ENCODE measurements at places on chromosomes 13 and 19. TPM values are rescaled to one million over a fixed set of nuclear protein-coding genes. Genes with fewer than 3 reads are reported as not detected.

- DNase-seq: peak; percentile 74
Measured at GRCh38 chr13:43786766-43787517, at the start of gene ENOX1. TSS of gene ENOX1 (minus strand) at chr13:43786972.

GRCh38 chr13:54593504-54593903 is 1564.9 kb downstream of the OLFM4 start:
- no peak for DNase-seq

DNA sequence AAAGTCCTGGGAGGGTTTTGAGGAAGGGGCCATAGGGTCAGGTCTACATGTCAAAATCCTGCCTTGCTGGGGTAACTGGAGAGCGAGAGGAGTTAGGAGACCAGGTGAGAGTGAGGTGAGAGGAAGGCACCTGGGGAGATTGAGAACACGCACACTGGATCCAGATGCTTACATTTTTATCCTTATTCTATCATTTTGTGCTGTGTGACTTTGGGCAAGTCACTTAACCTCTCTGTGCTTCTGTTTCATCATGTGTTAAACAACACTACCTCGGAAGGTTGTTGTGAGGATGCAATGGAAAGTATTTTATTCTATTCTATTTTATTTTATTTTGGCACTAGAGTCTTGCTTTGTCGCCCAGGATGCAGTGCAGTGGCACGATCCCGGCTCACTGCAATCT is 3.5 kb downstream of the C19orf81 start:
- no peak for DNase-seq

Gene B3GNT3
- not detected for total RNA-seq

DNA sequence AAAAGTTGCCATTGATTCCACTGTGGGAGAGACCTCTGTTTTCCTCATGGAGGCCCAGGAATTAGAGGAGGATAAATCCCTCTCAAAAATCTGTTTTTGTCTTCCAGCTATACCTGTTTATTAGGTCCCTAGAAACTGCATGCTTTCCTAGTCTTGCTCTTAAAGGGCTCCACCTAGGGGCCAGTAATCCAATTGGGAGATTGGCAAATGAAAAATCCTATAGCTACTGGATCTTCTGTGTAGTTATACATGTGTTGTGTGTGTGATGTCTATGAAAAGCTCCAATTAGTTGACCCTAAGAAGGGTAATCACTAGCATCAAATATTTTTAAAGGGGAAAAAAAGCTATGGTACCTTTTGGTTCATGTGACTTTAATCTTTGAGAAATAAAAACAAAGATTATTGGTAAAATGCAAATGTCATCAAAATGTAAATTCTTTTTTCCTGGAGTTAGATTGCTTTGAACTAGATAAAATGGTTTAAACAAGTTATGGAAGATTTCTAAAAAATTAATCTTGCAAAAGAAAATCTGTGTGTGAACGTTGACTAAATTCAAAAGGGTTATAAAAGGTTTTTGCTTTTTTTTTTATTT is 63.4 kb upstream of the C1QTNF9B start:
- DNase-seq: peak; percentile 60

- peak; percentile 66 for DNase-seq
Measured at GRCh38 chr13:23673867-23674605, 103.8 kb downstream of the TNFRSF19 start.

Gene DACH1
- total RNA-seq: not detected

- no peak for DNase-seq
Measured at GRCh38 chr13:28559636-28560259, 64.8 kb upstream of the FLT1 start.

DNA sequence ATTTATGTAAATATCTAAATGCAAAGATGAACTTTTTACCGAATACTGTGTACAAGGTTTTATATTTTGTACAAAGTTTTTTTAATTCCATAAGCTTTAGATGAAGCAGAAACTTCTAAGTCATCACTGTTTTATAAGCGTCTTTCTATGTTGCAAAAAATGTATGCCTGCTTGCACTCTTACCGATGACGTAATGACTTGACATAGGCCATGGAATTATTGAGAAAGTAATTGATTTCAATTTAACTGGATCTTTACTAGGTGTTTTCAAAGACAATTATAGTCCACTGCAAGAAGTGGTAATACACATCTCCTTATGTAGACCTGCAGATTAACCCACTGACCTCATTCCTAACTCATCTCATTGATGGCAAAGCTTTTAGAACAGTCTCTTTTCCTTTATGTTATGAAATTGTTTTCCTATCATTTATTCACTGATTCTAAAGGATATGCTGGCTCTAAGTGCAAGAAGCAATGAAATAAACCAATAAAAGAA is 10.4 kb downstream of the DACH1 start:
- no peak for DNase-seq

DNA sequence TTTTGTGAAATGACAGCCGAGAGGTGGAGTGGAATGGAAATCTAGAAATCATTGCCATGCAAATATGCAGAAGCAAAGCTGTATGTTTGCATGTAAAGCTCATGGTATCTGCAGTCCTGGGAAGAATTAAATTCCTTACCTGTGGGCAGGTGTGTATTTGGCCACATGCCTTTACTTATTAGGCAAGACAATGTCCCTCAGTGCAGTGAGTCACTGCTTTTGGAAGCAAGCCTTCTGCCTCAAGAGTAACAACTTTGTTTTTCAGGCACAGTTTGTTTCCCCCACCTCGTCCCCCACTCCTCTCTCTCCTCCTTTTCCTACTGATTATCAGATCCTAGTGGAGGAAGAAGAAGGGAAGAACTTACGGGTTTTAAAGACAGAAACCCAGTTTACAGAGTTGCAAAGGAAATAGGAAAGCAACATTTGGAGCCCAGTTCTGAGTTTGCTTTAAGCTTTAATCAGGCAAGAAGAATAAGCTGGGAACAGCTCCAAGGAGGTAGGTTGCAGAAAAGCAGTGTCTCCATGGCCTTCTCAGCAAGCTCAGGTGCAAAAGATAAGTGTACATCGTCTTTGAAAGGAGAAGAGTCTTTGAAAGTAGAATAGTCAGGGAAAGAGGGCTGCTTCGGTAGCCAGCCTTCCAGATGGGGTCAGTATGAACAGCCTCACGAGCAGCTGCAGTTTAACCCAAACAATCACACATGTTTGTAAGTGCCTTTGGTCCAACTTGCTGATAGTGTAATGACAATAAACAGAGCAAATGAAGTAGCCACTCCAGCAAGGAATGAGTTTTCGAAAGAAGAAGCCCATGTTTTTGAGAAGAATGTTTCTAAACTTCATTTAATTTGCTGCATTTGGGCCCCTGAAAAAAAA is 190.1 kb downstream of the KLF5 start:
- DNase-seq: peak; percentile 63

Gene ADGRE3
- total RNA-seq: not detected

DNA sequence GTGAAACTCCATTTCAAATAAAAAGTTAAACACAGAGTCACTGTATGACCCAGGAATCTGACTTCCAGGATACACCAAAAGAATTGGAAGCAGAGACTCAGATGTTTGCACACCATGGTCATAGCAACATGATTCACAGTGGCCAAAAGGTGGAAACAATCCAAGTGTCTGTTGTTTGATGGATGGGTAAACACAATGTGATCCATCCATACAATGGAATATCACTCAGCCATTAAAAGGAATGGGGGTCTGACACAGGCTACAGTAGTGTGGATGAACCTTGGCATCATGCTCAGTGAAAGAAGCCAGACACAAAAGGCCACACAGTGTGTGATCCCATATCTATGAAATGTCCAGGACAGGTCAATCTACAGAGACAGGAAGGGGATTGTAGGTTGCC is 174.3 kb downstream of the PTPRS start:
- DNase-seq: peak; percentile 75

Gene CD209
- not detected for total RNA-seq

Gene ZNF442
- total RNA-seq: 3.6 TPM

DNA sequence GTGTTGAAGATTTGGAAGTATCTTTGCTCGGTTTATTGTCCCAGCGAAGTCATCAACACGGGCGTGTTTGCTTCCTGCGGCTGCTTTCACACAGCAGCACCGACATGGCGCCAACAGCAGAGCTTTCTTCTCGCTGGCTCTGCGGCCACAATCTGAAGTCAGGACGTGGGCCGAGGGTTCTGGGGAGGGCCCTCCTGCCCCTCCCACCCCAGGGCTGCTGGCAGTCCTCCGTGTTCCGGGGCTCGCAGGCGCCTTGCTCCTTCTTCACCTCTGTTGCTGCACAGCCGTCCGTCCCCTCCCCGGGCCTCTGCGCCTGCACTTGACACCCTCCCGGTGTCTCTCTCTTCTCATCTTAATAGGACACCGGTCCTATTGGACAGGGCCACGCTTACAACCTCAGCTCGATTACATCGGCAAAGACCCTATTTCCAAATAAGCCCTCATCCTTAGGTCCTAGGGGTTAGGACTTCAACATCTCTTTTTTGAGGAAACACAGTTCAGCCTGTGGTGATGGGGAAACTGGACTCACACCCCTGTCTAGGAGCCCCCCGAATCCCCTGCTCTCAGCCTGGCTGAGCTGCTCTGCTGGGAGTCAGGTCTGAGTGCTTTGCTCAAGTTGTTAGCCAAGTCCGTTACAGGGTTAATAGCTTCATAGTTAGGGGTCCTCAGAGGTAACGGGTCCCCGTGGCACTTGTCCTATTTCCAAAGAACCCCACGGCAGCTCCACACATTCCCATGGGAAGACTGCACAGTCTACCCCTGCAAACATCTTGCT is 2.7 kb upstream of the TEX29 start:
- no peak for DNase-seq

DNA sequence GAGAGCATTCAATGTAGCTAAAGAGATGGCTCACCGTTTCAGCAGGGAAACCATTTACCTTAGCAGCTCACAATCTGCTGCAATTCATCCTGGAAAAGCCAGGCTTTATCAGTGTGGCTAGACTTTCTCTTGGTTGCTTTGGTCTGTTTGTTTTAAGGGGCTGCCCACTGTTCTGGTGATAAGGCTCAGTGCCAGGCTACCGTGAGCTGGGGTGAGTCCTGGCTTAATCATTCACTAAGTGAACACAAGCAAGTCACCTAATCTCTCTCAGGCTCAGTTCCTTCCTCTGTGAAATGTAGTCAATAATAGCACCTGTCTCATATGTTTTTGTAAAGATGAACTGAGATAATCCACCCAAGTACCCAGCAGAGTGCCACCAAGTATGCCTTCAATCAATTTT is 229.0 kb downstream of the TEX29 start:
- DNase-seq: no peak

DNA sequence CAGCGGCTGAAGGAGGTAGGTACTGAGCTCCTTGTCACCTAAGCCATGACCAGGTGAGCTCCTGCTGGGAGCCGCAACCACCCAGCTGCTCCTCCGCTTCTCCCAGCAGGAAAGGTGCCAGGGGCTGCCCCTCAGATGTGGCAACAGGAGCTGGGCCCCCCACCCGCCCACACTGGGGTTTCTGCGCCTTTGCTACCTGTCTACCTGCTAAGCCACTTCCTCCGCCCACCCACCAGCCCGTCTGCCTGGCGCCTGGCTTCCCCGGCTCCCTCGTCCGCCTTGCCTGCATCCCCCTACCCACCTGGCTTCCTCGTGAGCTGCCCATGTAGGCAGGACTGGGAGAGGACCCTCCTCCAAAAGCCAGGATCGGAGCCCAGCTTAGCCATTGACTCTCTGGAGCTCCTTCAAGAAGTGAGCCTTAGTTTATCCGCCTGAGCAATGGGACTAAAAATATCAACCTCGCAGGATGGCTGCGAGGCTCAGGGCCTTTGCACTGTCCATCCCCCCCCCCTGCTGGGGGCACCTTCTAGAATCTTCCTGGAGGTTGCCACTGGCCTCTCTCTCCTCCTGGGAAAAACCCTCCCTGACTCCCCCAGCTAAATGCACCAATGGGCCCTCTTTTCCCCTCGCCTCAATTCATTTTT is 55.8 kb upstream of the KLF2 start:
- no peak for DNase-seq

Gene PPP1R13L
- 3.0 TPM for total RNA-seq

GRCh38 chr19:48711106-48711662 is 8.3 kb downstream of the MAMSTR start:
- DNase-seq: no peak

Gene CD22
- 0.18 TPM for total RNA-seq

GRCh38 chr19:45385392-45386221 is 15.2 kb upstream of the ERCC2 start:
- no peak for DNase-seq

- DNase-seq: no peak
Measured at GRCh38 chr13:79361299-79361698, 44.8 kb downstream of the RBM26 start.

DNA sequence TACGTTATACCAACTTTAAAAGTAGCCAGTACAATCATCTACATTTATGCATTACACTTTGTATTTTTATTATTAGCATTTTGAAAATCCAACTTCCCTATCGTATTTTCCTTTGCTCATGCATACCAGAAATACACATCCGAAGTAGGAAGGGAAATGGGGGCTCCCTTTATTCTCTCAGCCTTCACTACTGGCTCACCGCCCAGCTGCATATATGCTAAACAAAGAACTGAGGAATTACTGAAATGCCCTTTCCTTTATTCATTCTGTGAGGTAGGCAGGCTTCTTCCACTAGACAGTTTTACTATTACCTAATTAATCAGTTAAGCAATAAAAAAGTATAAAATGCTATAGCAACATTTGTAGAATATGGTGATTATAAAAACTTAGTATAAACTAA is 291.6 kb downstream of the KLF12 start:
- DNase-seq: peak; percentile 37

Gene DHDH
- total RNA-seq: 0.28 TPM

DNA sequence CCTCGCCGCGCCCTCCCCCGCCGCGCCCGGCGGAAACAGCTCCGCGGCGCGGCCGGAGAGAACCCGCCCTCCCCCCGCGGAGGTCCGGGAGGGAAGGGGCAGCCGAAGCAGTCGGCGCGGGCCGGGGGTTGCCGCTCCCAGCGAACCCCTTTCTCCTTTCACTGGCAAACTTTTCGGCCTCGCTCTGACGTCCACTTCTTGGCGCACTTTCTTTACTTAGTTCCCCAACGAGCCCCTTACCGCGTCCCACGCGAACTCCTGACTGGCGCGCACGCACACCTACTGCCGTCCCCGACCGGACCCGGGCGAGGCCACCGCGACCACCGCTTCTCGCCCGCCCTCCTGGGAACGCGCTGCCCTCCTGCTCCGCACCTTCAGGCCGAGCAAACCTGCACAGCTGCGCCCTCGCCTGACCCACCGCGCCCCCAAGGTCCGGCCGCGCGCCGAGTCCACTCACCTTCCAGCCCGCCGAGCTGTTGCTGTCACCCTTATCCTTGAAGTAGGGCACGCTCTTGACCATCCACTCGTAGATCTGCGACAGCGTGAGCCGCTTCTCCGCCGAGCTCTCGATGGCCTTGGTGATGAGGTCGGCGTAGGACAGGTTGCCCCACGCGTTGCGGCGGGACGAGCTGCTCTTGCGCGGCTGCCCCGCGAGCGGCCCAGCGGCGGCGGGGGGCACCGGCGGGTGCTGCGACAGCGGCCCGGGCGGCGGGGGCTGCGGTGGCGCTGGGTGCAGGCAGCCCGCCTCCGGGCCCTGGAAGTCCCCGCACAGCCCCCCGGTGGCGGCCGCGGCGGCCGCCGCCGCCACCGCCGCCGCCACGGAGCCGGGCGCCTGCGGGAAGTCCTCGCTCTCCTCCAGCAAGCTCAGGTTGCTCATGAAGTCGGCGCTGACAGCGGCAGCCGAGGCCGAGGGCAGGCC is 1.1 kb downstream of the FOXO1 start:
- DNase-seq: no peak

- no peak for DNase-seq
Measured at GRCh38 chr13:24688950-24689349, 8.7 kb downstream of the ATP12A start.

Gene ODAD3
- total RNA-seq: under 0.01 TPM

Gene LRG1
- not detected for total RNA-seq

GRCh38 chr19:40466219-40466984 is 399 bp upstream of the SPTBN4 start:
- no peak for DNase-seq

- DNase-seq: no peak
Measured at GRCh38 chr13:83709426-83710132, 172.7 kb downstream of the SLITRK1 start.

All from IMR-90 (cell line).